Stimulated activated CD8-positive, alpha-beta memory T cell treated with anti-CD3 and anti-CD28 coated beads, Interleukin-4, amount 100 ng/mL, for 4 hours (primary cell): ENCODE measurements at places on chromosomes 1 and 21.

DNA sequence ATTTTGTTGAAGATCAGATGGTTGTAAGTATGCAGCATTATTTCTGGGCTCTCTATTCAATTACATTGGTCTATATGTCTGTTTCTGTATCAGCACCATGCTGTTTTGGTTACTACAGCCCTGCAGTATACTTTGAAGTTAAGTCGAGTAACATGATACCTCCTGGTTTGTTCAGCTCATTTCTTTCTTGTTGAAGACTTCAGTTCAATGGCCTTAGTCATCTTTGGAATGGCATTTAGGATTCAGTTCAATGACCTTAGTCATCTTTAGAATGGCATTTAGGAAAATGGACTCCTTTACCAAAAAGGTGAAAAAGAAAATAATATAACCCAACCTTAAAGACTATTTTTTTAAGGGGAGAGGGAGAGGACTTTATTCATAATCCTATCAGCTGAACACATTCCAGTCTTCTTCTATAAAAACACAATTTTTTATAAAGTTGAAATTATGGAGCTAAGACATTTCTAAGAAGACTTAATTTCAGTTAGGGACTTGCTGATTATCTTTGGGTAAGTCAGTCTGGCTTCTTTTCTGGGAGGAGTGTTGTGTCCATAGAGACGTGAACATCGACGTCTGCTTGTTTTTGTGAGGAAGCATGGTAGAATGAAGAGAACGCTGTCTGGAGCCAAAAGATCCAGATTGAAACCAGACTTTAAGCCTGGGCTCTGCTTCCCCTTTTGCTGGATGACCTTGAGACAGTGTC, 48.3 kb downstream of the DDR2 start:
- no peak for DNase-seq

GRCh38 chr1:31531177-31531999, 44.9 kb upstream of the TINAGL1 start:
- DNase-seq, result no peak

DNA sequence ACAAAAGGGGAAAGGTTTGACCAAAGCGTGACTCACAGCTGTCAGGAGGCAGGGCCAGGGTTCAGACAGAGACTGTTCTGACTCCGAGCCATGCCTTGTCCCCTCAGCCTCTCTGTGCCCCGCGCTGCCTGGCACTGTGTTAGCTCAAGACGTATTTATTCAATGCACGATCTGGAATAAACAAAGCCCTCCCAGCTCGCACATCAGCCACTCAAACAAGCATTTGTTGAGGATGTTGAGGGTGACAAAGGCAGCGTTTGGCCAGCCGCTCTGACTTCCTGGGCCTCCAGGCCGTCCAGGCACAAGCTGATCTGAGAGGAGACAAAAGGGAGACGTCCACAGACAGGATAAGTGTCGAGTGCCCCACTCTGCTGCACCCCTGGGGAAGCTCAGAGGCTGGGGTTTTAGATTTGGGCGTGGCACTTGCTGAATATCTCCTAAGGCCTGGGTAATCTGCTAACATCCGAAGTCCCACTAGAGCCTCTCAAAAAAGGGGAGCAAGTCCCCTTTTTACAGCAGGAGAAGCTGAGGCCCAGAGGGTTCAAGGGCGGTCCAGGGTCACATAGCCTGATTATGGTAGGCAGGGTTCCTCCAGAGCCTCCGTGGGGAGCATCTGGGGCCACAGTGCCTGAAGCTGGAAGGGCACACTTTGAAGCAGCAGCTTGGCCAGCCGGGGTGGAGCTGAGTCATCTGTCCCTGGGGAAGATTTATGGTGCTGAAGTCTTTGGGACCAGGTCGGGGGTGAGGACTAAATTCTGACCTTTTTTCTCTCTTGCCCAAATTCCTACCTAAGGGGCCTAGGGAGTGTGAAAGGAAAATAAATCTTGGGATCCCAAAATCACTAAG, 95.9 kb downstream of the SPSB1 start:
- DNase-seq, result no peak

GRCh38 chr1:53344921-53345838, 17.3 kb upstream of the LRP8 start:
- no peak for DNase-seq

- DNase-seq, result no peak
These were observed 153.4 kb downstream of the ZC3H11B start for GRCh38 chr1:219459351-219460080.

- DNase-seq, result no peak
These were observed 77.2 kb downstream of the ADGRL2 start for GRCh38 chr1:81877940-81878339.

DNA sequence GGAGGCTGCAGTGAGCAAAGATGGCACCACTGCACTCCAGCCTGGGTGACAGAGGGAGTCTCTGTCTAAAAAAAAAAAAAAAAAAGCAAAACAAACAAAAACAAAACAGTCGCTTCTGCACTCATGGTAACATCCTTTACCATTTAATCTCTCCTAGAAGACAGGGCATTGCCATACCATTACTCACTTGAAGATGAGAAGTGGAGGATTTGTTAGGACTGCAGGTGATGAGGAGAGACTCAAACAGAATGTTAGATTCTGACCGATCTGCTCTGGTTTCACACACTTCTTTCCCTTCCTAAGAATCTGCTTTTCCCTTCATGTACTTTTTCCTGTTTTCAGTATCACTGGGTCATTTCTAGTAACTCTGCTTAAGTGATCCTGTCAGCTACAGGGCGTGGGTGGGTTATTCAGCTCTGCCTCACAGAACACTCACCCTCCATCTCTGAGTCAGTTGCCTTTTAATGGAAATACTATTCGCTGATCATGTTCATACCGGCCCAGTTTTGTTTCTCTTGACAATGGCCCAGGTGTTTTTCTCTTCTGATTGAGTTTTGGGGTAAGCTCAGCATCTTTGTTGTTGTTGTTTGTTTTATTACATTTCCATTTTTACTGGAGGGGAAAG, 148.0 kb upstream of the ERG start:
- no peak for DNase-seq

- DNase-seq, result no peak
These were observed 48.0 kb upstream of the ZC3H11B start for GRCh38 chr1:219660666-219661463.

GRCh38 chr1:207316622-207317391, 4.7 kb upstream of the CD55 start:
- DNase-seq, result no peak

GRCh38 chr21:15007716-15008296, 57.0 kb downstream of the NRIP1 start:
- no peak for DNase-seq

- DNase-seq, result no peak
These were observed 11.2 kb upstream of the AK2 start for GRCh38 chr1:33047839-33048305.

DNA sequence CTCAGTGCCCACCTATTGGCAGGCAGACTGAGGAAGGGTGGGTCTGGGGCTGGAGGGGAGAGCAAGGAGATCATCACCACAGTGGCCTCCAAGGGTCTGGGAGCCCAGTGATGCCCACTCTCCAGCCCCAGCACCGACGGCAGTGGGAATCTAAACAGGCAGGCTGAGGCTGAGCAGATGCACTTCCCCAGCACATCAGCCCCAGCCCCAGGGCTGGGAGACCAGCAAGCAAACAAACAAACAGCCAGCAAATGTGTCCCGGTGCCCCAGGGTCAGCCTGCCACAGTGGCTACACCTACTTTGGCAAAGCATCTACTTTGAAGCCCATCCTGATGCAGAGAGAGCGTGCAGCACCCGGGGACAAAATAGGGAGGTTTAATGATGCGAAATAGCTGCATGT, 216.3 kb upstream of the ZC3H12A start:
- no peak for DNase-seq

GRCh38 chr1:195766709-195767108, 841.5 kb downstream of the KCNT2 start:
- DNase-seq, result no peak

- DNase-seq, result no peak
These were observed 27.7 kb downstream of the STYXL2 start for GRCh38 chr1:167121375-167122120.

DNA sequence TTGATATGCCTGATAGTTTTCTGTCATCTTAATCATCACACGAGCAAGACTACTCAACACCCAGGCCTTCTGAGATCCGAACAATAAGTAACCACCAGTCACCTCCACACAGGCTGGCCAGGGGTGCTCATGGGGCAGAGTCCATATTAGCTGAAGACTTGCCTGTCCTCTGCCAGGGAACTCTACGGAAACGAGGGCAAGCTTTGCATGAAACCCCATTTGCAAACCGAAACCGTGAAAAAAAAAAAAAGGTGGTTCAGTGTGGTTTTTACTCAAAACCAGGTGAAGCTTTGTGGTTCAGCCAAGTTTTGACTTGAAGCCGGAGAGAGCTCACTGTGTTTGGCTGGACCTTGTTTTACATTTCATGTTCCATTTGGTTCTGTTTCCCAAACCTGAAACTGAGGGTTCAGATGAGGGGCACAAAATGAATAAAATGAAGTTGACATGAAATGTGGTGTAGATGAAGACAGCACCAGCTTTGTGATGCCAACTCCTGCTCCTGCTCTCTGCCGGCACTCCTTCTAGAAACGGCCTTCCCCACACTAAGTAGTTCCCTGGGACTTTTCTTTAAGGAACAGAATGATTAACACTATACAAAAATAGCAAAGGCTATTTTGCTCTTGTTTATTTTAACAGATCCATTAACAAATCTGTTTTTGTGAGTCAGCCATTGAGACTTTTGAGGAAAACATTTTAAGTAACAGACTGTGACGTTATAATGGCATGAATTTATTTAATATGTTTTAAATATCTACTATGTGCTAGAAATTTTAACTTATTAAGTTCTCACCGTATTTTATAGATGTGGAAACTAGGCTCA, 74.7 kb downstream of the RUNX1 start:
- DNase-seq, result no peak

- DNase-seq, result no peak
These were observed 50.9 kb downstream of the LEPR start for GRCh38 chr1:65471213-65471833.

GRCh38 chr21:42234464-42235241, 15.7 kb downstream of the ABCG1 start:
- DNase-seq, result no peak

GRCh38 chr1:242455052-242455361, 69.5 kb downstream of the PLD5 start:
- no peak for DNase-seq

GRCh38 chr1:3898994-3899753, 898 bp downstream of the C1orf174 start:
- DNase-seq, result no peak

DNA sequence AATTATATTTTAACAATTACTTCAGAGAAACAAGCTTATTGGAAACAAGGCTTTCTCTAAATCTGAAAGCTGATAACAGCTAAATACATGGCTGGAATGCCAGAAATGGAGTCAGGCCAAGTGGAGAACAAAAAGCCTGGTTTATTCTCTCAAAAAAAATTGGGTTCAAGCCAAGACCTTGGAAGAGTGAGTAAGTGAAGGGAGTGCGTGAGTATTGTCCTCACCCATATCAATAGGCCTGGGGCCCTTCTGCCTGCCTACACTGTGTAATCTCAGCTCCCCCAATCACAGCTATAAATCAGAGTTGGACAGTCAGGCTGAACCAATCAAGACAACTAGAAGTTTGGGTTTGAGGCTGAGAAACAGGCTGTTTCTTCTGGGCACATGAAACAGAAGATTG, 7.4 kb downstream of the KYAT3 start:
- DNase-seq, result no peak

DNA sequence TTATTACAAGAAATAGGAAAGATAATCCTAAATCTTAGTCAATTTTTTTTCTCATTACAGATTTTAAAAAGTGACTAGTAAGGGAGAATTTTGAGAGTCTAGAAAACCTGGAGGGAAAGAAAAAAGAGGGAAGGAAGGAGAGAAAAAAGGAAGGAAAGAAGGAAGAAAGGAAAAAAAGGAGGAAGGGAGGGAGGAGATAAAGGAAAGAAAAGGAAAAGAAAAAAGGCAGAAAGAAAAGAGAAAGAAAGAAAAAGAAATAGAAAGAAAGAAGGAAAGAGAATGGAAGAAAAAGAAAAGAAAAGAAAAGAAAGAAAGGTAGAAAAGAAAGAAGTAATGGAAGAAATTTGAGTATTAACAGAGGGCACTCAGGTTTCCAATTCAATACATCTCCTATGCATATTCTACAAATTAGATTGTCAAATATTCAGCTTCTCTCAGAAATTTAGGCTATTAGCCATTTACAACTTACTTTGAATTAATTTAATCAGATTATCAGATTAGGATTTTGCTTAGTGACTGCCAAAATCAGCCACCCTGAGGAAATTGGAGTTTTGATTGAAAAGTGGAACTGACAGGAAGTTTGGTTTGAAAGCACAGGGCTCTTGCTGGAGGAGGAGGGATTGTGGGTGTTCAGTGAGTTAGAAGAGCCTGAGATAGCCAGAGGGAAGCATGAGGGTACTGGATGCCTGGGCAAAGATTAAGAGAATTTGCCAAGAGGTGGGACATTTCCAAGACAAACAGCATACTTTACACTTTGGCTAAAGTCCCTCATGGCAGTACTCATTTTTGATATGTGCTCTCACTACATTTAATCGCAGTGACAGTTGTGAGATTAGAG, 677.8 kb downstream of the USP25 start:
- DNase-seq, result no peak

- no peak for DNase-seq
These were observed 50.2 kb downstream of the PCNX2 start for GRCh38 chr1:233245191-233245765.

GRCh38 chr1:222919478-222919865, 104.6 kb downstream of the DISP1 start:
- DNase-seq, result no peak

- DNase-seq, result no peak
These were observed 57.2 kb upstream of the ANGPTL1 start for GRCh38 chr1:178928041-178928440.
